AG10803 (cell line): ENCODE measurements at places on chromosomes 1 and 21.

DNA sequence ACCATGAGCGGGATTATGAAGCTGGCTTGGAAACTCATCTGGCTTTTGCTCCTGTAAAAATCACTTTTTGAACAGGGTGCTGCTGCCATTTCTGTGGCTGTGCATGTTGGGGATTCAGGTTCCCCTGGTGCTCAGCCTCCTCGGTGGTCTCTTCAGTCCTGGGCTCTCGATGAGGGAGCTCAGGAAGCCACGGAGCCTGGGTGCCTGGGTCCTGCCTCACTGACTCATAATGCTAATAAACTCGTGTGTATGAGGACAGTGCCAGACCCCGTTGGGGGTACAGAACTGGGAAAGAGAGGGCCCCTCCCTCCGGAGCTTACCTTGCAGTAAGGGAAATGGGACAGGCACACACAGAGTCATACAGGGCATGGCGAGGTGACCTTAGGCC lies 5.8 kb downstream of the COQ8A start:
- DNase-seq, result no peak

GRCh38 chr1:234489007-234489697 lies 10.2 kb upstream of the TARBP1 start:
- no peak for DNase-seq

GRCh38 chr1:59078070-59078800 lies 218.7 kb upstream of the FGGY start:
- no peak for DNase-seq

DNA sequence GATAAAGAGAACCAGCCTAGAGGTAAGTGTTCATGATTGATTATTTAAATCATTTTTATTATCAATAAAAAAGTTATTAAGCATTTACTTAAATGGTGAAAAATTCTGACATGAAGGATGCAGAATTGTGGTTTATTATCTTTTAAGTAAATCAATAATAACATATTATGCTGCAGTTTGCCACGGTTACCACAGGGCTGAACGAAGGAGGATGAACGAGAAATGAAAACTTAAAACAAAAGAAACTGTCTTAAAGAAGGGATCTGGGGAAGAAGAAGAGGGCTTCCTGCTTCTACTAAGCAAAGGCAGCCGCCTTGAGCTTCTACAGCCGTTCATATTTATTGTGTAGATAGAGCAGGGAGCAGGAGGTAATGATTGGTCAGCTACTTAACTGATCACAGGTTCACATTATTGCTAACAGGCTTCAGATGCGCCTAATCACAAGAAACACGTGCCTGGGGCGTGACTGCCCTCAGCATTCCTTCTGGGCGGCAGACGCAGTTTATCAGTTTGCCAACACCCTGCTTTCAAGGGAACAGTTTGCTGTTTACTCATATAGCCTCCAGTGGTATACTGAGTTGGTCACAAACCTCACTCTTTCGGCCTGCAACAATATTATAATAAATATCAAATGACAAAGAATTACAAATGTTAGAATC lies 5.8 kb upstream of the FNBP1L start:
- peak; percentile 76 for DNase-seq

GRCh38 chr1:169494343-169494742 lies 8.6 kb upstream of the SLC19A2 start:
- DNase-seq, result no peak

- no peak for DNase-seq
Measured at GRCh38 chr1:43803646-43804045, 96.3 kb downstream of the ST3GAL3 start.

DNA sequence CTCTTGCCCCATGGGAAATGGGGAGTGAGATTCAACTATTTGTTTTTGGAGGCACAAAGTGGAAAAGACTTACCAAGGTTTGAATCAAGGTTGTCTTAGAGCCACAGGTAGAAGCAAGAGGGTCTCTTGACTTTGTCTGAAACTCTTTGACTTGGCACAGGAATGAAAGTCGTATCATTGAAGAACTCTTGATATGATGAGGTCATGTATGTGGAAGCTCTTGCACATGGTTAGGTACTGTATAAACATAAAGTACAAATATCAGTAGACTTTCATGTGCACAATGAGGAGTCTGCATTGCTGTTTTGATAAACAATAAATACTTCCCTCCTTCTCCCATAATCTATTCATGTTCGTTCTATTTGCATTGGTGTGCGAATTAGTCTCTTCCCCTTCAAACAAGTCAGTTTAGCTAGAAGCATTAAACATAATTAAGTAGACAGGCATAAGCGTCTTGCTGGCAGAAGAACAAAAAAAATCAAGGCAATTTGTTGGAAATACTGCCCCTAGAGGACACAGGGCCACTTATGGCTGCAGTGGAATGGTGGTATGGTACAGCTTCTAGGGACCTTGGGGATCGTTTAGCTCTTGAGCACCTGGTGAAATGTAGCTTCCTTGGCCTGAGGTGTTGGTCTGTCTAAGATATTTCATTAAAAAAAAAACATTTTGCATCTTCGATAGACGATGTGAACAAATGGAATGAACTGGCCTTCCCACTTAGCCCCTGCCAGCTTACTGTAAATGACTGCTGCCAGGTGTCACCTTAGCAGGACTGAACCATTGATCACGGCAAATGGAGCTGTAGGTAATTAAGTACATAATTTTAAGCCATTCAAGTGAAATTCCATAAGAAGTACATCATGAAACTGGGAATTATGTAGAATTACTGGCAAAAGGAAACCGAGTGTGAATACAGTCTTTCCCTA lies 218.0 kb upstream of the GALNT2 start:
- peak; percentile 18 for DNase-seq

GRCh38 chr1:39149509-39149908 lies 55.0 kb upstream of the MACF1 start:
- no peak for DNase-seq

- DNase-seq, result no peak
Measured at GRCh38 chr1:14658642-14659041, 60.2 kb downstream of the KAZN start.

DNA sequence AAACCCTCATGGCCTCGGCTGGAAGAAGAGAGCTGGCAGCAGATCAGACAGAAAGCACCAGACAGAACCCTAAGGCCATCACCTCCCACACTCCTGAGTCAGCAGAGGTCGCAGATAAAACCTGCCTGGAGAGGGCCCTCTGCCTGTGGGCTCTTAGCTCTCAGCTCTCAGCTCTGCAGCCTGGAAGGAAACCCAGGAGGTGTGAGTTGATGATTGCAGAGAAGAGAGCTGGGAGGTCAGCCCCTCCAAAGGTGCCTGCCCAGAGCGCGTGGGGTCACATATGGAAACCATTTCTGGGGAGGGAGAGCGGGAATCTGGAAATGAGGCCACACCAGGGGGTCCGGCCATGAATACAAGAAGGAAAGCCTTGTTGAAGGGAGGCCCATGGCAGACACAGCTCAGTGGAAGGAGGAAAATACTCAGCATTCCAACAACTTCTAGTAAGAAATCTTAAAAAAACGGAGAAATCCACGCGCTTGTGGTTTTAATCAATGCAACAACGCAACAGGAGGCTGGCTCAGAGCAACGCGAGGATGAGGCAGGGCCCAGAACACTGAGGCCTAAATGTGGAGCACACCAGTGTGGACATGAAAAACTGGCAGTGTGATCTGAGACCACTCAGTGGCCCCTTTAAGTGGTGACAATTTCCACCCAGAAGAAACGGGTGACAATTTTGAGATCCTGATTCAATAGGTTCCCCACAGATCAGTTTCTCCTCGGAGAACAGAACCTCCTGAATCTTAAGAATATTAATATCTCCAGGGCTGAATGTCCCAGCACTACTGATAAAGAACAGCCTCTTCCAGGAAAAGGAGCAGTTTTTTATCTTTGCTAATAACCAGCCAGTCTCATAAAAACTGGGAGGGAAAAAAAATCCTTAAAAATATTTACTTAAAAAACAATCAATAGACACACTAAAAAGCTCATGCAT lies 45.7 kb downstream of the PSMG1 start:
- DNase-seq, result peak; percentile 79

GRCh38 chr1:182102043-182102416 lies 40.5 kb upstream of the ZNF648 start:
- no peak for DNase-seq

DNA sequence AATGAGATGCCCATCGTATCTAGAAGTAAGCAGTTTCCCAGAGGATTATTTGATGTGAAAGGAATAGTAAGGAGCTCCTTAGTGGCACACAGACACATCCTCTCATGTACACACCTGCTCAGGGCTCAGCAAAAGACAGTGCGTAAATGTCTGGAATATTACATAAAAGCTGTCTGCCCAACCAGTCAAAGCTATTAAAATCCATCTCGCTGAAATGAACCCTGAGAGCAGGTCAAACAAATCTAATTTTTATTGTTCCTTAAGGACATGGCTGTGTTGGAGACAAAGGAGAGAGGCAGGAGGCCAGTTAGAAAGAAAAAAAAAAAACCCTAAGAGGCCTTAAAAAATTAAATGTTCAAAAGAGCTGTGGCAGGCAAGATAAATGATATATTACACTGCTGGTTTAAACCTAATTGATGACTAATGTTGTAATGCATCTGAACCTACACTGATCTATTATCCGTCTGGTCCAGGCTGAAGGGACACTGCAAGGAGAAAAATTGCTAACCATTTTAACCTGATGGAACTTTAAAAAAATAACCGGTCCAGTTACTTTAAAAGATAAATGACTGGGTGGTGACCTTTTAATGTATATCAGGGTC lies 58.5 kb upstream of the FGGY start:
- DNase-seq, result no peak

DNA sequence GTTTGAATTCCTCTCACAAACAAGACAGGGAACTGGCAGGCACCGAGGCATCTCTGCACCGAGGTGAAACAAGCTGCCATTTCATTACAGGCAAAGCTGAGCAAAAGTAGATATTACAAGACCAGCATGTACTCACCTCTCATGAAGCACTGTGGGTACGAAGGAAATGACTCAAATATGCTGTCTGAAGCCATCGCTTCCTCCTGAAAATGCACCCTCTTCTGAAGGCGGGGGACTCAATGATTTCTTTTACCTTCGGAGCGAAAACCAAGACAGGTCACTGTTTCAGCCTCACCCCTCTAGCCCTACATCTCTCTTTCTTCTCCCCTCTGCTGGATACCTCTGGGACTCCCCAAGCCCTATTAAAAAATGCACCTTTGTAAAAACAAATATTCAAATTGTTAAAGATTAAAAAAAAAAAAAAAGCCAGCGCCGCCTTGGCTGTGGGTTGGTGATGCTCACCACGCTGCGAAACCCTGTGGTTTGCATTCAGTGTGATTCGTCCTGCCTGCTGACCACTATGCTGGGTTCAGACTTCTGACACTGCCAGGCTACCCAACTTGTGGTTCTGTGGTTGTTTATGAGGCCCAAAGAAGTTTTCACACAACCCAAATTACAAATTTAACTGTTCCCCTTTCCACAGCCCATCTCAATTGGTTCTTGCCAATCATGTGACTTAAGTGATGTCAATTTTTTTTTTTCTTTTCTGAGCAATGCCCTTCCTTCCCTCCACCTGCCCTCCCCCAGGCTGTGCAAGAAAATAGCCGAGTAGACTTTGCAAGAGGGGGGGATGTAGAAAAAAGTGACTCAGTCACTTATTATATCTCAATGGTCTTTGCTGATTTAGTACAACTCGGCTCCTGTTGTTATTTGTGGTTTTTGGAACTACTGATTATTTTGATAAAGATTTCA lies at the start of gene RUNX1:
Gene RUNX1 (minus strand): TSS at position 597 of the 912 bp plus-strand sequence.
- peak; percentile 90 for DNase-seq

- DNase-seq, result no peak
Measured at GRCh38 chr1:228276174-228276831, 68.5 kb downstream of the OBSCN start.

- DNase-seq, result peak; percentile 29
Measured at GRCh38 chr1:113536182-113536780, 146.0 kb downstream of the MAGI3 start.

DNA sequence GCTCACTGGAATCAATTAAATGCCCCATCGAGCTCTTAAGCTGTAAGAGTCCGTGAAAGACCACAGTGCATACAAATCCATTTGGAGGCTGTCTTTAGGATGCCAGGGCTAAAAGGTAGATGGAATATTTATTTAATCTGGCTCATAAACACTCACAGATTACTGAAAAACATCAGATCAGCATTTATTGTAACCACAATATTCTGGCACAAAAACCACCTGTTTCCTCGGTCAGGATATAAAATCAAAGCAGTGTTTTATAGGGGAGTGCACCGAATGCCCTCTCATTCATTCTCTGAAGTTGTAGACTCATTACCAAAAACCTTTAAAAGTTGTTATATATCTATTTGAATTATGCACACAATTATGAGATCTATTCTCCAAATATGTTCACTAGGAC lies 500.9 kb downstream of the NEGR1 start:
- no peak for DNase-seq

GRCh38 chr1:100721526-100722207 lies 2.1 kb downstream of the VCAM1 start:
- DNase-seq, result peak; percentile 97

GRCh38 chr1:65049941-65050713 lies 83.8 kb upstream of the JAK1 start:
- DNase-seq, result no peak

- no peak for DNase-seq
Measured at GRCh38 chr1:175270361-175270760, 77.8 kb upstream of the KIAA0040 start.

GRCh38 chr1:57632401-57632800 lies 208.5 kb upstream of the DAB1 start:
- DNase-seq, result peak; percentile 8

DNA sequence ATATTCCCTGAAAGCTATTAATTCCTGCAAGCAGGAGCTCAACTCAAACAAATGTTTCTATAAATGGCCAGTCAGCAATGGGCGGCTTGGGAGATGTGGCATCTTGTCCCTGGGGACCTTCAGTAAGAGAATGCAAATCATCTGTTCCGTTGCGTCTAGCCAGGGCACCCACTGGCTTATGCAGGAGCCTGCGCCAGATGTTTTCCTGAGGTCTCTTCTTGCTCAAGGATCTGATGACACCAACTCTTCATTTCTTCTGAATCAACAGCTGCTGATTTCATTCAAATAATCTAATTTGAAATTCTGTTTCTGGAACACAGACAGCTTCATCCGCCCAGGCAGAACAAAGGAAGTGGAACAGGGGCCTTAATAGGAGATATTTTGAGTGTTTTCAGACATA lies 70.0 kb upstream of the AJAP1 start:
- no peak for DNase-seq

GRCh38 chr1:181255270-181255929 lies 166.9 kb downstream of the IER5 start:
- peak; percentile 99 for DNase-seq

- DNase-seq, result no peak
Measured at GRCh38 chr1:231416901-231417300, 5.2 kb downstream of the EGLN1 start.

GRCh38 chr1:3516481-3516869 lies 62.0 kb downstream of the ARHGEF16 start:
- no peak for DNase-seq

GRCh38 chr1:200207711-200208126 lies 180.2 kb downstream of the NR5A2 start:
- peak; percentile 59 for DNase-seq

DNA sequence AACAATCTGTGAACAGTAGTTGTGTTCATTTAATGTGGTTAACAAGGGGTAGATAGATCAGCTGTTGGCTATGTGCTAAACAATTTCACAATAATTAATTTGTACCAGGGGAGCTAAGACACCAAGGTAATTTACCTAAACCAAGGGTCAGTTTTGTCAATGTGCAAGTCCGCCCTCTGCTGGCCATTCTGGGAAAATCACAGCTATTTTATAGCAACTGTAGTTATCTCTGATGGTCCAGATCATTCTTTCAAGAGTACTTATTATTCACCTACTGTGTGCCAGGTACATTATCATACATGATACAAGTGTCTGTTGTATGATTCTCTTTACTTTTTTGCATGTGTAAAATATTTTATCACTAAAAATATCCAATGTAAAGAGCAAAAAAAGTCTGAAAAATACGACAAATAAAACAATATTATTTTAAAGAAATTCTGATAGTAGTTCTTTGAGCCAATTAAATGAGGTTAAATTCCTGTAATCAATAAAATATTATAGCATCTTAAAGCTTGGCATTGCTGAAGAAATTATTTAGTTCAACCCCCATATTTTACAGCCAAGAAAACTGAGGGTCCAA lies 312.3 kb upstream of the FAM78B start:
- peak; percentile 29 for DNase-seq
